ENCODE measurements at places on chromosomes 7 and 10. TPM values are rescaled to one million over a fixed set of nuclear protein-coding genes. Genes with fewer than 3 reads are reported as not detected.

The NAPEPLD gene
- total RNA-seq, result 11.0 TPM

The CNNM1 gene
- 1.5 TPM for total RNA-seq

The CHN2 gene
- 9.8 TPM for total RNA-seq

The C10orf67 gene
- not detected for total RNA-seq

The AGR3 gene
- total RNA-seq, result 7.1 TPM

The APBB1IP gene
- 1.2 TPM for total RNA-seq

The ENO4 gene
- total RNA-seq, result 2.6 TPM

The HOXA9 gene
- 2.3 TPM for total RNA-seq

The CUBN gene
- 6.3 TPM for total RNA-seq

The CHST3 gene
- total RNA-seq, result 12.3 TPM

The CLDN4 gene
- 55.7 TPM for total RNA-seq

The DUSP5 gene
- total RNA-seq, result 18.5 TPM

The NRCAM gene
- 30.3 TPM for total RNA-seq
